Activated naive CD8-positive, alpha-beta T cell treated with anti-CD3 and anti-CD28 coated beads for 36 hours (primary cell): ENCODE measurements at places on chromosomes 13 and 19.
A peak's percentile ranks its signal among the peaks of the same experiment; 100 is the strongest.

DNA sequence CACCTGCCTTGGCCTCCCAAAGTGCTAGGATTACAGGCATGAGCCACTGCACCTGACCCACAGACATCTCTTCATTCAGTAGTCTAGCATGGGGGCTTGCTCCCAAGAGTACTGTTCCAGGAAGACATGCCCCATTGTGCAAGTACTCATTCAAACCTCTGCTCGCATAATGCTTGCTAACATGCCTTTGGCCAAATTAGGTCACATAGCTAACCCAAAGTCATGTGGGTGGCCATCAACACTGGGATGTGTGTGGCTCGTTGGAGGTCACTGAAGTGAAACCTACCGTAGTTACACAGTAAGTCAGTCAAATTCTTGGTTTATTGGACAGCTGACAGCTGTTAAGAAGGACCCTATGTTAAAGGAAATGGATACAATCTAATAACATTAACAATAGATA lies 20.3 kb downstream of the RFXAP start:
- no peak for DNase-seq

DNA sequence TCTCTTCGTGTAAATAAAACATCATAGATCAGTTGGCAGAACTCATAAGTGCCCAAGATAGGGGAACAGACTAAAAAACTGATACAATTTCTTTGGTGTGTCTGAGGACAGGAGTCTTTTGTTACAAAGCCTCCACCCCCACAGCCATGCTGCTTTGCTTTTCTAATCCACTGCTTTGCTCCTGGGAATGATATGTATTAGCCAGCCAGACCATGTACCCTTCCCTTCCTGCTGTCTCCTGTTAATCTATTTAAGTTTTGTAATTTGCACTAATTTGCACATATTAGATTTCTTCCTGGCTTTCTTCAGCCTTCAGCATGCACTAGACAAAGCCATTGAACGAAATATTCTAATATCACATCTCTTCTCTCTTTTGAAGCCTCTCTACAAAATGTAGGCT lies 130.5 kb downstream of the MAB21L1 start:
- no peak for DNase-seq

GRCh38 chr19:7862413-7862951 lies 11.7 kb downstream of the PRR36 start:
- peak; percentile 78 for DNase-seq

GRCh38 chr13:76828316-76828741 lies 57.9 kb downstream of the KCTD12 start:
- DNase-seq: no peak

GRCh38 chr13:87208636-87209035 lies 462.5 kb upstream of the SLITRK5 start:
- no peak for DNase-seq

DNA sequence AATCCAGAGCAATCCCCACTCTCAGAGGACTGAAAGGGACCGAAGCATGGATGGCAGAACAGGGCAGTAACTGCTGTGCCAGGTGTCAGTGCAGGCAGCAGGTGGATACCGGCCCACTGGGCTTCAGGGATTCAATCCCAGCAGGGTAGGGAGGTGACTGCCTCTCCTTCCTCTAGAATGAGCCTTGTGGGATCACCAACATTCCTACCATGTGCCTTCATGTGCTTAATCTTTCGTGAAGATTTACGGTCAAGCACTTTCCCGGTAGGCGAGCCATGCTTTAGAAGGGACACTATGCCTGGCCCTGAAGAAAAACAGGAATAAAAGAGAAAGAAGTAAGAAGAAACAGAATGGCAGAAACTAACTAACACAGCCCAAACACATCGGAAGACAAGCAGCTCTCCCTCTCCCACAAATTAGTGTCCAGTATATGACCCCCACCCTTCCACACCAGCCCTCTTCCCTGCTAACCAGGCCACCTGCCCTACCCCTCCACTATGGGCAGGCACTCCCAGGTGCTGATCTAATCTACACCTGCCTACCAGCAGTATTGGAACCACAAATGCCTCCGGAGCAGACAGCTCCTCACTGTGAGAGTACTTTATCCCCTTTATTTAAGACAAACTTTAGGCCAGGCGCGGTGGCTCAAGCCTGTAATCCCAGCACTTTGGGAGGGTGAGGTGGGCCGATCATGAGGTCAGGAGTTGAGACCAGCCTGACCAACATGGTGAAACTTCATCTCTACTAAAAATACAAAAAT lies 162.5 kb downstream of the NUFIP1 start:
- no peak for DNase-seq

DNA sequence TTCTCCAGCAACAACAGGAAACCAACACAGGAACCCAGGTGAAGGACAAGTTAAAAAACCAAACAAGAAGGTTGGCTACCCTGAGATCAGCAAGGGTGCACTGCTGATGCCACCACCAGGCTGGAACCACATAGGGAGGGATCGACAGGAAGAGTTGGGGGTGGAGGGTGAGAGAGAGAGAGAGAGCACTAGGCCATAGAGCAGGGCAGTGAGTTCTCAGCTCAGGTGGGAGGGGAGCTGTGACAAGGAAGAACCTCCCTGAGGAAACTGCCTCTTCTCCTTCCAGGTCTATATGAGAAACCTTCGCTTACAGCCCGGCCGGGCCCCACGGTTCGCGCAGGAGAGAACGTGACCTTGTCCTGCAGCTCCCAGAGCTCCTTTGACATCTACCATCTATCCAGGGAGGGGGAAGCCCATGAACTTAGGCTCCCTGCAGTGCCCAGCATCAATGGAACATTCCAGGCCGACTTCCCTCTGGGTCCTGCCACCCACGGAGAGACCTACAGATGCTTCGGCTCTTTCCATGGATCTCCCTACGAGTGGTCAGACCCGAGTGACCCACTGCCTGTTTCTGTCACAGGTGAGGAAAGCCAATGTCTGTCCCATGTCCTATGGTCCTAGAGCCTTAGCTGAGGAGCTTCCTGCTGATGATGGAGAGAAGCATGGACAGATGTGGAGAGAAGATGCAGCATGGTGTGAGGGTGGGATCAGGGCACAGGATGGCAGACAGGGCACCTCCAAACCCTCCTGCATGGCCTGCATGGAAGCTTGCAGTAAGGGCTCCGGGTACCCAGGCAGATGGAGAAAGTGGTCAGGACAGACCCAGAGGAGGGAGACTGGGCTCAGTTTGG lies 2.5 kb downstream of the KIR2DL4 start:
- DNase-seq: no peak

DNA sequence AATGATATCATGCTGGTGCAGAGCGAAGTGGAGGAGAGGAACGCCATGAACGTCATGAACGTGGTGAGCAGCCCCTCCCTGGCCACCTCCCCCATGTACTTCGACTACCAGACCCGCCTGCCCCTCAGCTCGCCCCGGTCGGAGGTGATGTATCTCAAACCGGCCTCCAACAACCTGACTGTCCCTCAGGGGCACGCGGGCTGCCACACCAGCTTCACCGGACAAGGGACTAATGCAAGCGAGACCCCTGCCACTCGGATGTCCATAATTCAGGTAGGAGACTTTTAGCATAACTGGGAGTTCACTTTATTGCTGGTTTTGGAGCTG lies 3.3 kb downstream of the PCDH17 start:
- no peak for DNase-seq

DNA sequence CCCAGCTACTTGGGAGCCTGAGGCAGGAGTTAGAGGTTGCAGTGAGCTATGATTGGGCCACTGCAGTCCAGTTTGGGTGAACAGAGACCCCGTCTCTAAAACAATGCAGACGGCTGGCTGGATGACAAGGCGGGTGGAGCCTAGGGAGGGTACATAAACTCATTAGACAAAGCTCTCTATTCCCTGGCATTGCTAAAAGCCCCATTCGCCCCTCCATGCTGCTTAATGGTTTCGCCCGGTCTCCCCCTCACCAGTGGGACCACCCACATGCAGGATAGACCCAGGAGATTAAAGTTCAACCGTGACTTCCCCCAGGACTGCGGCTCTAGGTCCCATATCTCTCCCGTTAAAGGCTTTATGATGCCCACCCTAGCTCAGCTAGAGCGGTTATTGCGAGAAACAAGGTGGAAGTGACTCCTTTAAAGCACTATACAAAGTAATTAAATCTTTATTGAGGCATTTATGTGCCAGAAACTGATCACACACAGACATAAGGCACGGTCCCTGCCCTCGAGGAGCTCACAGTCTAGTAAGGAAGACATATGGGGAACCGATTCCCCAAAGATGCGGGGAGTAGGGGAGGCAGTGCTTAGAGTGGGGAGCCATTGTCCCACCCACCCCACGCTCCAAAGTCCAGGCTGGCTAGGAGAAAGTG lies 4.9 kb downstream of the LYPD3 start:
- DNase-seq: no peak

DNA sequence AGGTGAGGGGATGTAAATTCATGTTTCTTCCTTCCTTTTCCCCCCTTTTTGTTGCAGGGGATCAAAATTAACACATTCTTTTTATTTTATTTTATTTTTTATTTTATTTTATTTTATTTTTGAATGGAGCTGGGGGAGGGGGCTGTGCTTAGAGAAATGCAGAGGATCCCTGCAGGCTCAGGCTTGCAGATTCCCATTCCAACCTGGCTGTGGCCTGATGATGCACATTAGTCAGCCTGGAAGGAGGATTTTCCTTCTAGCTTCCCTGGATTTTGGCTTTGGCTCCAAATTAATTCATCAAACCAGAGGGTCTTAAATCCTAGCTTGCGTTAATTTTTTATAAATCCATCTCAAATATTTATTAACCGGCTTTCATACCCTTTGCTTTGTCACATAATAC lies 67.0 kb downstream of the FREM2 start:
- no peak for DNase-seq

DNA sequence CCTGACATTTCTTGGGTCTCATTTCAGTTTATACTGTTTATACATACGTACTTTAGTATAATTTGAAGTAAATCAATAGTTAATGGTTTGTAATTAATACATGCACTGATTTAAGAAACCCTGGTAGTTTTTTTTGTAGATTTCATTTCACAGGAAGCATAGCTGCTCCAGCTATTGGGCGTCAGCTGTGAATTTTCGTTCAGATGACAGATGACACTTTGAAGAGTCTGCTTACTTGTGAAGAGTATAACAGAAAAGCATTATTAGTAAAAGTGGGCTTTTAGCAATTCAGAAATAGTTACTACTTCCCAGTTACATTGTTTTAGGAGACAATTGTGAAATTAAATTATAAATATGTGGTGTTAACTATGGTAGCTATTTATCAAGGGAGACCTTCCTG lies 44.4 kb downstream of the METTL21C start:
- no peak for DNase-seq

GRCh38 chr13:23671897-23672296 lies 101.7 kb downstream of the TNFRSF19 start:
- DNase-seq: no peak

- peak; percentile 44 for DNase-seq
Observed at GRCh38 chr19:53158119-53158656, 665 bp downstream of the ZNF347 start.

DNA sequence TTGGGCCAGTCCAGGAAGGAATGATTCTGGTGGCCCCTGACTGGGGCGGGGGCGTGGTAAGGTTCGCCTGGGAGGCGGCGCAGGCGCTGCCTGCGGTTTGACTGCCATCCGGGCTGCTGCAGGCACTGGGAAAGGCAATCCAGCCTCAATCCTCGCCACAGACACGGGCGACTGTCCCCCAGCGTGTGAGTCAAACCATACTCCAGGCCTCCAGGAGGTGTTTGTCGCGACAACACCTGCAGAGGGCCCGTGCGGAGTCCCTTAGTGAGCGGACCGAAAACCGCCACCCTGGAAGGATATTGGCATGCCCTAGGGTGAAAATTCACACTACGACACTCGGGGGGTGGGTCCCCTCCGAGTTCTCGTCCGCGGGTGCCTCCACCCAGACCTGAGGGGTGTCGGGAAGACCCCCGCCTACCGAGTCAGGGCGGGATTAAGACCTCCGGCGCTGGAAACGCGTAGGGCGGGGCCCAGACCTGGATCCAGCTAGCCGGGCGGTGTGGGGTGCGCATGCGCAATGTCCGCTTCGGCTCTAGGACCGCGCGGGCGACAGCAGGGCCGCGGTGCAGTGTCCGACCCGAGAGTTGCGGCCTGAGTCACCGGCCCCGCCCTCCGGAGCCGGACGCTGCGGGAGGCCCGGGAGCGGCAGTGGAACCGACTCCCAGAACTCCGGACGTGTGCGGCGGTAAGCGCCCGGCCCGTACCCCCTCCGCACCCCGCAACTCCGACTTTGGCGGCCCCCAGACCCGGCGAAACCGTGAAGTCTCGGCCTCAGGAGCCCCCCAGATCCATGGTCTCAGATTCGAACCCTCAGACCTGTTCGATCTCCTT lies at the start of gene CAPNS1:
TSS of gene CAPNS1 (plus strand) at position 594 of the 831 bp plus-strand sequence. CDS start 946 bp downstream, outside the sequence.
- peak; percentile 95 for DNase-seq

- no peak for DNase-seq
Observed at GRCh38 chr13:23488442-23488841, 54.9 kb upstream of the SACS start.

GRCh38 chr19:3478409-3479176 lies 1.7 kb downstream of the SMIM24 start:
- DNase-seq: peak; percentile 16

DNA sequence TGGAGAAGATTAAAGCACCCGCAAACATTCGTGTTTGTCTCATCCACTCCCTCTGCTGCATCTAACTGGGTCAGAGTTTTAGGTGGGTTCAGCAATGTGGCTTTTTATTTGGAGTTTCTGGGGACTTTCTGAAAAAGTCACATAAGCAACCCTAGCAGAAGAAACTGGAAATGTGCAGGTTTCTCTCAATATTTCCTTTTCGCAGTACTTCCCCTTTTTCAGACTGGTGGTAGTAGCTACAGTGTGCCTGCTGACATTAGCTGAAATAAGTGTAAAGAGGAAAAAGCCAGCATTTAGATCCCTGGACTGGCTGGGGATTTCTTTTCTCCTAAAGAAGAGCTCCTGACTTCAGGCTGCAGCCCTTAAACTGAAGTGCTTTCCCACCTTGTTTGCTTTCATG lies 15.9 kb upstream of the OLFM4 start:
- no peak for DNase-seq

DNA sequence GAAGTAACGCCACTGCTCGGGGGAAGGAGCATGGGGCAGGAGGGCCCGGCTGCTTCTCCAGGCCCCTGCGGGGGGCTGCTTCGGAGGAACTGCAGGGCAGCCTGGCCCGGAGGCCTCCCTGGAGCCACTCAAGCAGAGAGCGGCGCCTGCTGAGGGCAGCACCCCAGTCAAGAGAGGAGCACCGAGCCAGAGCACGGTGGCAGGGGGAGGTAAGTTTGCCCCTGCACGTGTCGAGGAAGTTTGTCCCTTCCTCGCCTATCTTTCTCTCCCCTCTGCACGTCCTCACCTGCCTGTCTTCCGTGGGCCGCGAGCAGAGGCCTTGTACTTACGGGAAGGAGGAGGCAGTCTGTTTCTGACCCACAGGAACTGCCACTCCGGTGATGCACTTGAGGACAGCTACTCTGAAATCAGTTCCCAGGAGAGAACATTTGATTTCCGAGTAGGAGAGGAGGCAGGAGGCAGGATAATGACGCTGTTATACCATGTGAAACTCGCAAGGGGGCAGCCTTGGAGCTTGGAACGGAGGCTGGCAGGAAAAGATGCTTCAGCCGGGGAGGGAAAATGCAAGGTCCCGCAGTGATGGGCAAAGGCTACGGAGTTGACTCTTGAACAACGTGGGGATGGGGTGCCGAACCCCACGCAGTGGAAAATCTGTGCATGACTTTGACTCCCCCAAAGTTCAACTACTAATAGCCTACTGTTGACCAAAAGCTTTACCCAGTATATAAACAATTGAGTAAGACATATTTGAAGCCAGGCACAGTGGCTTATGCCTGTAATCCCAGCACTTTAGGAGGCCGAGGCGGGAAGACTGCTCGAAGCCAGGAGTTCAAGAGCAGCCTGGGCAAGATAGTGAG lies 5.0 kb downstream of the FFAR1 start:
- peak; percentile 65 for DNase-seq
